ENCODE measurements at places on chromosomes 12 and 14.

DNA sequence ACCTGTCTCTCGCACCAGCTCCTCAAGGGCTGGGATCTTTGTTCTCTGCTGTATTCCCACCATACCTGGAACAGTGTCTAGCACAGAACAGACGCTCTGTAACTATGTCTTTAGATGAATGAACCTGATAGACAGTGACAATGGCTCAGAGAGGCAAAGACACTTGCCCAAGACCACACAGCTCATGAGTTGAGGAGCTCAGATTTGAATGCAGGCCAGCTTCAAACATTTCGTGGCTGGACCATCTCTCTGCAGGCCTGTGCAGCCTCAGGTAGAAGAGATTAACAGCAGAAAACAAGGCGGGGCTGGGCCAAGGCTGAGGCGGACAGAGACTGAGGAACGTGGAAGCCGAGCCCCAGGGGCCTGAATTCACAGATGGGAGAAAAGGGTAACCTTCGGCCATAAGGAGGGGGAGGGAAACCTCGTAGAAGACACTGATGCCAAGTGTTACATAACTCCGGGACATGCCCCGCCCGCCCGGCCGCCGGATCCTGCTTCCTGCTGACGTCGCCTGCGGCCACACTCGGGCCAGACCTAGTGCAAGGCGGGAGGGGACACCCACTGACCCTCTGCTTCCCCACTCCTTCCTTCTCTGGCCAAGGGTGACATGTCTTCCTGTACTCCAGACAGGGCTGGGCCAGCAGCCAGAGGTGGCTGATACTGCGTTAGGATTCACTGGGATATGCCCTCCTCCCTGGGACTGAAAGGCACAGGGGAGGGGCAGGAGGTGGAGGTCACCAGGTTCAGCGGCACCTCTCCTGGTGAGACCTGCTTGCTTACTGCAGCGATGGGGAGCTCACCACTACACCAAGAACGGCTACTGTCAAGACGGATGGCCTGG, 86.8 kb downstream of the RFLNA start:
- DNase-seq = no peak

DNA sequence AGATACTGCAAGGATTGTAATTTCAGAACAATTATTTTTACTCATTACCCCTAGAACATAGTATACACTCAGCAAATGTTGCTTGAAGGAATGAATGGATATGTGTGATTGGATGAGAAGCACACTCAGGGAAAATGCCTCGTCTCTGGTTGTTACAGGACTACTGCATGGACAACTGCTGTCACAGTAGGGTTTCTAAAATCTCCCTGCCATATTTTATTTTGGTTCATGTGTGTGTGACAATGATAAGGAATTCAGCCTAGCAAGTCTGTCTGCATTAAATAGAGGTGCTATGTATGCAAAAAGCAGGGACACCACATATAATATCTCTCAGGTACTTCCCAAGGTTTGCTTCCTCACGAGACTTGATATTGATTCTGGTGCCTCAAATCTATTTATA, 1.4 kb downstream of the PTPRR start:
- DNase-seq = no peak

DNA sequence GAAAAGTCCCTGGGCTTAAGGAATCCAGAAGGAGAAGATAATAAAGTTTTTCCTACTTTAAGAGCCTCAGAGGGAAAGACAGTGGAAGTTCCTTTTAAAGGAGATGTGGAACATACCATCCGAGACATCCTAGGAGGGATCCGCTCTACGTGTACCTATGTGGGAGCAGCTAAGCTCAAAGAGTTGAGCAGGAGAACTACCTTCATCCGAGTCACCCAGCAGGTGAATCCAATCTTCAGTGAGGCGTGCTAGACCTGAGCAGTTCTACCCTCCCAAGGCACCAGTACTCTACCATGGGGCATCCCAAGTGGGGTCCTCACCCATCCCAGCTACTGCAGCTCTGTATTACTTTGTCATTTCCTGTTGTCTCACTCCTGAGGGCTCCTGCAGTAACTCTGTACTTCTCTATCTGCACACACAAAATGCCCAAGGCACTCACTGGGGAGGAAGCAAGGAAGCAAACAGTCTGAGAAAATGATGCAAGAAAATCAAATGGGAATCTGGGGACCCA, 3.8 kb downstream of the TINF2 start:
- DNase-seq = no peak

DNA sequence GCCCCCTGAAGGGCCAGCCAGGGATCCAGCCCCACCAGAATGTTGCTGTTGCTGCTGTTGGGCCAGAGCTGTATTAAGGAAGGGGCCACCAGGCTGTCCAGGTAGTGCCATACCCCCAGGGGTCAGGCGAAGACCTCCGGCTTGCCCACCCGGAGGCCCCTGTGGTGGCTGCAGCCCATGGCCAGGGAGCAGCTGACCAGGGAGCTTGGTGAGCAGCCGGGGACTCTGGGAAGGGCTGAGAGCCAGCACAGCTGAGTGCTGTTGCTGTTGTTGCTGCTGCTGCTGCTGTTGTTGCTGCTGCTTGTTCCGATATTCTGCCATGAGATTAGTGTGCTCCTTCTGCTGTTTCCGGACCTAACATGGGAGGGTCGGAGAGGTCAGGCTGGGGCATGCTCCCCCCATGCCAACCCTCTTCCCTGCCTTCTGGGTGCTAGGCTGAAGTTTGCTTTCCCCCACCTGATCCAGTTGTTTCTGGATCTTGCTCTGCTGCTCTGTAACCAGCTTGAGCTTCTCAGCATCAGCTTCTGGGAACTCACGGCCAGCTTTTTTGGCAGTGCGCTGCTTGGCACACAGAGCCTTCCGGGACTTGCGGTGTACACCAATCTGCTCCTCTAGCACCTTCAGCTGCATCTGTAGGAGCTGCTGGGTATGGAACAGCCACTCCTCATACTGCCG, 15.2 kb upstream of the PRKAG1 start:
- no peak for DNase-seq

DNA sequence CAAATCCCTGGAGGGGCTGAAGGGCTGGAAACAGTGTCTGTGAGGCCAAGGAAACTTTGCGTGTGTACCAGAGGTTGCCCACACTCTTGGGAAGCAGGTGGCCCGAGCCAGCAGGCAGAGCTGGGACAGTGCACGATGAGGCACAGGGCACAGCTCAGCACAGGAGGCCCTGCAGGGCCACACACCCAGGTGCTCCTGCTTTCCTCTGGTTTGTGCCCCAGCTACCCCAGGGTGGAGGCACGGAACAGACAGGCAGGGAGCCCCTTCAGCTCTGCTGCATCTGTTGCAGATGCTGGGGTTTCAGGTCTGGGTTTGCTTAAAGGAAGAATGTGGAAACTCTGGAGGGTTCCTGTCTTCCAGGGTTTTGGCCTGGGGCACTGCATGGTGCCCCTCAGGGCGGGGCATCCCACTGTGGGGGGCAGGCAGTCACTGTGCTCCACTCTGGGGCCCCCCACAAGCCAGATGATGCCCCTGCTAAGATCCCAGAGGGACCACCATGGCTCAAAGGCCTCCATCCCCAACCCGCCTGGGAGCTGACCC, 8.6 kb downstream of the TMEM179 start:
- no peak for DNase-seq

GRCh38 chr12:113470871-113471618, 626 bp downstream of the LHX5 start:
- no peak for DNase-seq

DNA sequence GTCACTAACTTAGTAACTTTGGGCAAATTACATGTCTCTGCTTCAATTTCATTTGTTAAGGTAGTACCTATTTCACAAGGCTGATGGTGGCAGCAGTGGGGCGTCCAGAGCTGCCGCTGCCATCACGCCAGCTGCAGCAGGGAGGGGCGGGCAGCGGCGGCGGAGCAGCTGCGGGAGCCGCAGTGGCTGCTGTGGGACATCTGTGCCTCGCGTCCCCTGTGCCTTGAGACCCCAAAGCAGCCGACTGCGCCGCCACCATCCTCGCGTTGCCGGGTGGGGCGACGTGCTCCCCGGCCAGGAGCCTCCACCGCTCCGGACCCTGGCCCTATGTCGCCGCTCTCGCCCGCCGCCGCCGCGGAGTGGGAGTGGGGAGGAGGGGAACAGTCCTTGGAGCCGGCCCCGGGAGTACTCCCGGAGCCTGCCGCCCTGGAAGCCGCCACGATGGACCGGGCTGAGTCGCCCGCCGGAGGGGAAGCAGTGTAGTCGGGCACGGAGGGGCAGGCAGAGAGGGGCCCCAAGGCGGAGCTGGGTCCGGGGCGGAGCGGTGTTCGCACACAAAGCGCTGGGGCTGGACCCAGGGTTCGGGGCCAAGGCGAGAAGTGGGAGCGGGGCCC, 51.4 kb downstream of the A2M start:
- peak; percentile 78 for DNase-seq

- DNase-seq = no peak
Observed at GRCh38 chr12:100375038-100375735, 18.3 kb downstream of the SLC17A8 start.

DNA sequence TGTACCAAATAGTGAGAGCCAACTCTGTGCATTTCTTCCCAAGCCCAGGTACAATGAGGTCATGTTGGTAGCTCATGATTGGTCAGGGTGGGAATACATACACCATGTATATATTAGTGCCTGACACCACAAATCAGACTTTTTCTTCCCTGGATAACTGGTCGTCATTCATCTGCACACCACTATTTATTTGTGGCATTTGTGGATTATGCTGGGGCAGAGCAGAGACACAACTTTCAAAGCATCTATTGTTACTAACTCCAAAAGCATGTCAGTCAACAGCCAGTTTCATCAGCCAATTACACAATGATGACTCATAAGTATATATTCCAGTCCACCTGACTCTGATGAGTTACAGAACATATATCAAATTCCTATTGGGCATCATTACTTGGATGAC, 181.7 kb downstream of the ADAMTS20 start:
- no peak for DNase-seq

DNA sequence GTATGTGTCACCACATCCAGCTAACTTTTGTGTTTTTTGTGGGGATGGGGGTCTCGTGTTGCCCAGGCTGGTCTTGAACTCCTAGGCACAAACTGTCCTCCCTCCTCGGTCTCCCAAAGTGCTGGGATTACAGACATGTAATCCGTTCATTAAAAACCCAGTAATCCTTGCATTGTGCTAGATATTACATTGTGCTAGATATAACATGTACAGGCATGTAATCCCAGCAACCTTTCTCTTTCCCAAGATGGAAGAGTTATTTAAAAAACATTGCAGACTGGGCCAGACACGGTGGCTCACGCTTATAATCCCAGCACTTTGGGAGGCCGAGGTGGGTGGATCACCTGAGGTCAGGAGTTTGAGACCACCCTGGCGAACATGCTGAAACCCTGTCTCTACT, 19.7 kb downstream of the ELK3 start:
- DNase-seq = no peak

DNA sequence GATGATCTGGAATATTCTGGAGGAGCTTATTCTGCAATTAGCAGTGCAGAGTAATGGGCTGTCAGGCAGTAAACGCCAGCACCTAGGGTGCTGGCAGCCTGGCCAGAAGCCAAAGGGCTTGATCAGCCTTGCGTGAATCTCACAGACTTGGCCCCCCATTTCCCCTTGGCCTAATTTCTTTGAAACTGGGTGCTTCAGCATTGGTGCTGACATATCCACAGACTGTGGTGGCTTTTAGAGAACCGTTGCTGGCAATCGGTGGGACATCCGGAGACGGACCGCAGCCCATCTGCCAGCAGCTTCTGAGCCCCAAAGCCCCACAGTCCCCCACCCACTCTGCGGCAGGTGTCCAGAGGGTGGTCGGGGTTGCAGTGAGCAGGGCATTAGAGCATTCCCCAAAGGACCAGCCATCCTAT, 157.1 kb downstream of the CALM1 start:
- DNase-seq = no peak

GRCh38 chr12:67085699-67086098, 183.5 kb upstream of the CAND1 start:
- DNase-seq = no peak

GRCh38 chr14:57189070-57189469, 79.6 kb downstream of the EXOC5 start:
- no peak for DNase-seq

Measured in activated naive CD4-positive, alpha-beta T cell treated with anti-CD3 and anti-CD28 coated beads for 36 hours (primary cell).